GM18507 (cell line): ENCODE measurements at places on chromosomes 7 and 10.

- DNase-seq: no peak
Measured at GRCh38 chr7:45689011-45689796, 115.0 kb downstream of the ADCY1 start.

DNA sequence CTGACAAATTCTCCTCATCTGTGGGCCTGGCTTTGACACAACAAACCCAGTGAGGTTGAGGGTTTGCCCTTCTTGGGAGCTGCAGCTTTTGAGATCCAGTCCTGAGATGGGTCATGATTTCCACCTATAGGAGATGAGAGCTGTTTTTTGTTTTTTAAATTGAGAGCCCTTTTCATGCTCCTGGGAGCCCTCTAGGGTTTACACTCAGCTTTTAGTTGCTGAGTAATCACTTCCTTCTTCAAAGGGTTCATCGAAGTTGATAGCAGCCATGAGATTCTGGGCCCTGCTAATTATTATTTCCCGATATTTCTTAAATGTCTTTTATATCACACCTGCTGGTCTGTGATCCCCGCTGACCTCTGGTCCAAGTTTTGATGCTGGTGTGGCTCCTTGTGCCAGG is 47.3 kb upstream of the VIPR2 start:
- DNase-seq: no peak

DNA sequence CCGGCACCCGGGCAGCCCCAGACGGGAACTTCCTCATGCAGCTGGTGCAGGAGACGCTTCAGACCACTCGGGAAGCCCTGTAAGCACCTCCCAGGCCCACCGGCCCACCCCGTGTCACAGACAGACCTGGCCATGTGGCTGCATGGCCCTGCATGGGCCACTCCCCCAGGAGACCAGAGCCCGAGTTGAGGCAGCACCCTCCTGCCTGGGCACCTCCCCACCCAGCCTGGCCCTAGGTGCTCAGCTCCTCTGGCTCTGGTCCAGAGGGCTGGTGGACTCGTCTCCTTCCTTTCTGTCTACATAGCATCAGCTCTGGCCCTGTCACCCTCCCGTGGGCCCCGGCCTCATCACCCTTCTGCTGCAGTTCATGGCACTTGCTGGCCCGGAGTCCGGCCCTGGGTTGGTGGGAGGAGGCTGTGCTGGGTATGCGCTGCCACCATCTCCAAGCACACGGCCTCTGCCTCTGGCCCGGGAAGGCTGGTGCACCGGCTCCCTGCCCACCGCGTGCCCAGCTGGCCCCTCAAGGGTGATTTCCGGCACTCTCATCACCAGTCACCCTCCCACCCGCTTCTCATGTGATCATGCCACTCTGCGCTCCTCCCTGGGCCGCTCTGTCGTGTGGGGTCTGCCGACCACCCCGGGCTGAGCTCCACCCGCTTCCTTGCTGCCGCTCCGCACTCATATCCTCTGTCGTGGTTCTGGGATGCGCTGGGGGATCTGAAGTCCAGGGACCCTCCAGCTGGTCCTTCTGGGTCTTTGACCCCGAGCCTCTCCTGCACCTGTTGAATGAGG is 53.1 kb upstream of the DPYSL4 start:
- no peak for DNase-seq

GRCh38 chr10:36026656-36027390 is 384.7 kb upstream of the FZD8 start:
- no peak for DNase-seq

DNA sequence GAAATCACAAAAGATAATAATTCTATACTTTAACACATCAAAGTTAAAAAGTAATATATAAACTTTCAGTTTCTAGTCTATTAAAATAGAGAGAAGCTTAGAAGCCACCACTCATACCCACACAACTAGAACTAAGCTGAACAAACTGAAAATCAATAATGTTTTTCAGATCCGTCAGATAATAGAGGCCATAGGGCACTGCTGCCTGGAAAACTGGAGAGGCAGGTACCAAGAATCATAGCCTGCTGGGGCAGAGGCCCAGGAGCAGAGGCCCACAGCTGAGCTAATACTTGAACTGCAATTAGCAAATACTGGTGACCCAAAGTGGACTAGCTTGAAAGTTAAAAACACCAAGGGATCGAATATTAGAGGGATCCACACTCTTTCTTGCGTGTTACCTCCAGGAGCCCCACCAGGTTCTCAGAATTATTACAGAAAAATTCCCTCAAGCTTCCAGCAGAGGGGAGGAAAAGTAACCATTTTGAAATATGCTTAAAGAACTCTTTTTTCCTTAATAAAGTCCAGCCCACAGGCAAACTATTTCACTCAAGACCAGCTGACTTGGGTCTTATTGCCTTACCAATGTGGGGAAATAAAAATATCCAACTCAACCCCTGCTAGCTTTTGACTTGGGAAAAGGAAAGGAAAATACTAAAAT is 774.1 kb upstream of the IGFBP3 start:
- no peak for DNase-seq
